Activated T-cell treated with anti-CD3 and anti-CD28 coated beads for 48 hours (primary cell): ENCODE measurements at places on chromosomes 7 and 10.

- DNase-seq = no peak
These were observed 82.3 kb downstream of the CUL2 start for GRCh38 chr10:35007858-35008301.

- DNase-seq = no peak
These were observed 32.7 kb downstream of the SNX8 start for GRCh38 chr7:2281541-2281940.

GRCh38 chr10:123213192-123213591 lies 59.0 kb downstream of the BUB3 start:
- no peak for DNase-seq

DNA sequence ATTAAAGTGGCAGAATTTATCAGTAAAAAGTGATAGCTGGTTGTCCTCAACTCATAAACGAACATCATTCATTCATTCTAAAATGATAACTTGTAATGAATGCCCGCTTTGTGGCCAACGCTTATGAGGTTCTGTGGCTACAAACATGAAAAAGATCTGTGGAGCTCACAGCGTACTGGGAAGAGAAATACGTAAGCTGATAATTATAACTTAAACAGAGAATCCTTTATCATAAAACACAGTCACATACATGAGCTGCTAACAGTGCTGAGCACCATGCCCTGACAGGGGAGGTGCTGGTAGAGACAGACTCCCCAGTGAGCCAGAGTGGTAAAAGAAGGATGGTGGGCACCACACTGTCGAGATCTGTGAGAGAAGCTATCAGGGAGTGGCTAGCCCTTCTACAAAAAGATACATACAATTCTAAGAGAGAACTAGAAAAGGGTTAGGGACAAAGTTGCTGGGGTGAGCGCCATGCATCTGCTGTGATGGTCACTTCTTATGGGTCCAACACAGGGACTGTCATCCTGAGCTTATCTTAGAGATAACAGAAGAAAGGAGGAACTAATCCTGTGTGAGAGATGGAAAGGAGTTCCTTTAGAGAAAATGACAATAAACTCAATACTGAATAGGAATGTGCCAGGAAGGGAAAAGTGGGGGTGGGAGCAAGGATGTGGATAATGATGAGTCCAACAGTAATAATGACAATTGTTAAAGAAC lies 106.7 kb downstream of the USP6NL start:
- DNase-seq = no peak

- DNase-seq = no peak
These were observed 34.1 kb upstream of the NPFFR1 start for GRCh38 chr10:70317943-70318318.

DNA sequence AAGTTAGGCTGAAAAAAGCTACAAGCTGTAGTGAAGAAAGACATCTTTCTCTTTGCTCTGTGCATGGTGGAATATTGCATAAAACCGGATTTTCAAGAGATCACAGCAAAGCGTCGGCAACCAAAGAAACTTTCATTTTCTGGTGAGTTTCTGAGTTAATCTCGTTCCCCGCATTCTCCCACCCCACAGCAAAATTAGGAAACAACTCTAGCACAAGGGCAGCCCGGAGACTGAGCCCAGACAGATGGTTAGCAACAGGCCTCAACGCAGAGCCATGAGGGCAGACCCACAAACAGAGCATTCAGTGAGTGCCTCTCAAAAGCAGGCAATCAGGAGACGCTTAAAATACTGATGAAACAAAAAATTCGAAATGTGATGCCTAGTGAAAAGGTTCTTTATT lies 396.1 kb upstream of the KLF6 start:
- DNase-seq = no peak

GRCh38 chr7:50273301-50273700 lies 31.2 kb upstream of the IKZF1 start:
- no peak for DNase-seq

DNA sequence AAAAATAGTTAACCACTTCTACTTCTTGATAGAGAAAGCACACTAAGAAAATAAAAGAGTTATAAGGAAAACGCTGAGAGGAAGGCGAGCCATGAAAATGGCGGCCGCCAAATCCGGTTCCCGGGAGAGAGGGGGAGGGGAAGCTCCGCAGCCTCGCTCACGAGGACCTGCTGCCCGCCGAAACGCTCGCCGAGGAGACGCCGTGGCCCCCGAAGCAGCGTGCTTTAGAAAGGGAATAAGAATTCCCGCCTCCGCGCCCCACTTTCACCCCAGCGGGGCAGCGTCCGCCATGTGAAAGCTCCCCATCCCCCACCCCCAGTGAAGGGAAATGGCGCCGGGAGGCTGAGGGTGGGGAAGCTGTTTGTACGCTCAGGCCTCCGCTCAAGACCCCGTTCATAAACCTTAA lies 505 bp downstream of the HNRNPA2B1 start:
- DNase-seq = peak; percentile 65

- peak; percentile 6 for DNase-seq
These were observed 30.4 kb upstream of the JAZF1 start for GRCh38 chr7:28211006-28211405.

DNA sequence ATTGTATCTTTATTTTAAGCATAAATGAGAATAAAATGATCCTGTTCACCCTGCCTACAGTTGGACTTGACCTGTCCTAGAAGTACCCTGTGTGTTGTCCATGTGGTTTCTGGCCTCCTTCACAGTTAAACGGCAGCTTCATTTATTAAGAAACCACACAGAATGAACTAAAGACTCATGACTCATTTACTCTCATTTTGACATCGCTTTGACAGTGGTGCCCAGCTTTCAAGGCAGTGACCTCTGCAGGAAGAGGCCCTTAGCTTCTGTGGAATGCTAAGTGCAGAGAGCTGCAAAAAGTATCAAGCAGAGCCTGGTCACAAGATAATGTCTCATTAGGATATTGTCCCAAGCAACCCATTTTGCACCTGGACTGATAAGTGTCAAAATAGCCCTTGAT lies 93.4 kb downstream of the AVL9 start:
- peak; percentile 5 for DNase-seq

DNA sequence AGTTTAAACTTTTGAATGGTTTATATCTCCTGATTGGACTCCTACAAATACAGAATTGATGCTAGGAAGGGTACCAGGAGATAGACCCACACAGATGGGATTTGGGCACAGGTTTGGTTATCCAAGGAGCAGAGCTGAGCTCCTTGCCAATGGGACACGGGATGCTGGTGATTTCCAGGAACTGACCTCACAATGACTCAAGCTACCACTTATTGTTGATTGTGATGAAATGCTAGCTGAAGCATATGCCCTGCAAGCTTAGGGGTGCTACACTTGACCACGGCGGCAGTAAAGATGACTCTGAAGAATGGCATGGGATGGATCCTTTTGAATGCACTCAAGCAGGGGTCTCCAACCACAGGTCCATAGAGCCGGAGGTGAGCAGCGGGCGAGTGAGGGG lies 45.5 kb upstream of the VKORC1L1 start:
- no peak for DNase-seq

DNA sequence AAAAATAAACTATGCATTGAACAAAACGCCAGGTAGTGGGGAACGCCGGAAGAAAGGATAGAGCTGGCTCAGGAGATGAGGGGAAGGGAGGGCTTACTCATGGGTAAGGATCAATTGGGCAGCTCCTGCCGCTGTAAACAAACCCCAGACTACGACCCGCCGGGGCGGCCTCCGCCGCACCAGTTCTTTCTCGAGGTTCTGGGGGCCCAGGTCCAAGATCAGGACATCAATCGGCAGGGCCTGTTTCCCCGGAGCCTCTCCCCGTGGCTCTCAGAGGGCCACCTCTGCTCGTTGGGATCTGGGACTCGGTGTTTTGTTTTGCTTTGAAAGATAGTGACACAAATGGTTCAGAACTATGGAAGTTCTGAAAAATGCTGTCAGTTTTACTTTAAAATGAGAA lies 140.4 kb downstream of the ELFN1 start:
- no peak for DNase-seq

GRCh38 chr10:129187331-129187730 lies 279.7 kb upstream of the MGMT start:
- DNase-seq = no peak

GRCh38 chr10:29533696-29534285 lies 101.0 kb downstream of the SVIL start:
- DNase-seq = no peak

DNA sequence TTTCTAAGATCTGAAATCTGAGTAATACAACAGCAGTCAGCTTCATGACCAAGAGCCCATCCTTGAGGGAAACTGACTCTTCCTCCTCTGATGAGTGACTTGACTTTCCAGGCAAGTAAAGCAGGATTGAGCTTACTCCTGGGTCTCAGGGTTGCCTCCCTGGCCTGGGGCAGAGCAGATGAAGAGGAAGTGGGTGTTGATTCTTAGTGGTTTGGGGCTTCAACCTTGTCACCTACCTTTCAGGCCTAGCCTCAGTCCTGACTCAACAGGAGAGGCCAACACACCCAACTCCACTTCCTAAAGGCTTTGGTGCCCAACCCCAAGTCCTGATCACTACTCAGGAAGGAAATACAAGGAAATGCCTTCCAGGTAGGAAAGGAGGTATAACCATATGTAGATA lies 54.1 kb downstream of the KCNMA1 start:
- no peak for DNase-seq

DNA sequence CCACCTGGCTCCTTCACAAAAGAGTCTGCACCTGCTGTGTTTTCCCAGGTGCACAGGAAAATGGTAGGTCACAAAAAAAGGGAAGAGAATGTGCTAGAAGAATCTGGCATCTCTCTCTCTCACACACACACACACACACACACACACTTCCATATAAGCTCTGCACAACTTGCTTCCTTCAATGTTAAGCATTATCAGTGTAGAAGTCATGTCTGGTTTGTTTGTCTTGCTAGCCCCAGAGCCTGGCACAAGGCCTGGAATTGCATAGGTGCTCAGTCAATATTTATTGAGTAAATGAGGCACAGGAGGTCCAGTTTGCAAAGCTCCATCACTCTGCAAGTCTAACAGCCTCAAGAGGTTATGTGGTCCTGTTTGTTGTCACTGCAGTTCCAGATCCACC lies 867.3 kb upstream of the AUTS2 start:
- no peak for DNase-seq

DNA sequence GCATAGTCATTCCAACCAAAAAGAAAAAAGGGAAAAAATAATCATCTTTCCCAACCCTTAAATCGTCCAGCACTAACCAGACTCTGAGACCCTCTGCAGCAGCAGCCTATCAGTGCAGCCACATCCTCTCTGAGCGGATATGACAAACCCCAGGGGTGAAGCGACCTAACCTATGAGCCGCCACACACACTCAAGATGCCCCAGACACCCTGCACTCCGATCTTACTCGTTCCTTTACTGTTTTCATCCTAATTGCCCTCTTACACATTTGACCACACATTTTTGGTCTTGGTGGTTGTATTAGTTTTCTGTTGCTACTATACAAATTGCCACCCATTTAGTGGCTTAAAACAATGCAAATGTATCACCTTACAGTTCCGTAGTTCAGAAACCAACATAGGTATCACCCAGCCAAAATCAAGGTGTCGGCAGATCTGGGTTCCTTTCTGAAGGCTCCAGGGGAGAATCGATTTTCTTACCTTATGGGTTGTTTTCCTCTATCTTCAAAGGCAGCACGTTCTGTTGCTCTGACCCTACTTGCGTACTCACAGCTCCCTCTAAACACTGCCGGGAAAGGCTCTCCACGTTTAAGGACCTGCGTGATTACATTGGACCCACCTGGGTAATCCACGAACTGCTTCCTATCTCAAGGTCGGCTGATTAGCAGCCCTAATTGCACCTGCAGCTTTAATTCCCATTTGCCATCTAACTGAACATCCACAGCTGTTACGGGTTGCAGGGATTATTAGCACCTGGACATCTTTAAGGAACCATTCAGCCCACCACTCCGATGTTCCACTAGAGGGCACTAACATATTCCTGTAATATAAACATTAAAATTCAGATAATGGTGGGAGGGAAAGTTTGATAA lies 37.3 kb upstream of the PRSS1 start:
- DNase-seq = no peak

DNA sequence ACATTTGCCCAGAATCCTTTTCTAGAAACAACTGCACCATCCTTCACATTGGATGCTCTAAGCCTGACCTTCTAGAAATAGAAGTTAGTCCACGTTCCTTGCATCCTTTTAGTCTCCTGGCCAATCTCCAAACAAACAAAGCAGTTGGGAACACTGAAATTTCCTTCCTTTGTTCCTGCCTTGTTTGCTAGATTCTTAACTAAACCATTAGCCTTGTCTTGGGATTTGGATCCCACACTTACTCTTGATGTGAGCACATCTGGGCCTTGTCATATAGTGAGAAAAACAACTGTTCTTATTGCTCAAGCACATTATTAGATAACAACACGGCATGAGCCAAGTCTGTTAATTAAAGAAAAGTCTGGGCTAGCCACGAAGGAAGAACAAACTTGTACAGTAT lies 319.3 kb upstream of the GHITM start:
- DNase-seq = no peak

- DNase-seq = no peak
These were observed 177.6 kb upstream of the LRRTM3 start for GRCh38 chr10:66748217-66748616.

- no peak for DNase-seq
These were observed 47.0 kb upstream of the LAMB1 start for GRCh38 chr7:108049962-108050361.

GRCh38 chr7:80977751-80978150 lies 58.9 kb upstream of the SEMA3C start:
- no peak for DNase-seq

DNA sequence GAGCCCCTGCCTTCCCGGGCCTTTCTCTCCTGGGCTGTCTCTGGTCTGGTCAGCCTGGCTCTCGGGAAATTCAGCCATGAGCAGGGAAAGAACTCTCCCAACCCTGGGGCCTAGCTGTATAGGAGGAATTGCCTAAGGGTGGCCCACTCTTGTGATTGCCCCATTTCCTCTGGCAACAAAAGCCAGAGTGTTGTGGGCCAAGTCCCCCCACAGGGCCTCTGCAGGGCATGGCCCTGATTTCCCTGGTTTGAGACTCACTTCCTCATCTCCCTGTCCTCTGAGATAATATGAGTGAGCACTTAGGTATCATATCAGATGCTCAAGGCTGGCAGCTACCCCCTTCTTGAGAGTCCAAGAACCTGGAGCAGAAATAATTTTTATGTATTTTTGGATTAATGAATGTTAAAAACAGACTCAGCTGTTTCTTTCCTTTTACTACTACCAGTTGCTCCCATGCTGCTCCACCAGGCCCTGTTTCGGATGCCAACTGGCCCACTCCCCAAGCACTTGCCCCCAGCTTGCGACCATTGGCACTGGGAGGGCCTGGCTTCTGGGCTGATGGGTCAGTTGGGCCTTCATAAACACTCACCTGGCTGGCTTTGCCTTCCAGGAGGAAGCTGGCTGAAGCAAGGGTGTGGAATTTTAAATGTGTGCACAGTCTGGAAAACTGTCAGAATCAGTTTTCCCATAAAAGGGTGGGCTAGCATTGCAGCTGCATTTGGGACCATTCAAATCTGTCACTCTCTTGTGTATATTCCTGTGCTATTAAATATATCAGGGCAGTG lies 11.4 kb downstream of the IRF5 start:
- DNase-seq = no peak

GRCh38 chr7:25180946-25181345 lies 47.3 kb downstream of the NPVF start:
- DNase-seq = no peak
